WTC11 (cell line): ENCODE measurements at places on chromosomes 5 and 9. TPM values are rescaled to one million over a fixed set of nuclear protein-coding genes. Genes with fewer than 3 reads are reported as not detected.

- no peak for DNase-seq
Observed at GRCh38 chr5:119745976-119746375, 116.6 kb downstream of the FAM170A start.

GRCh38 chr9:134178768-134179551, 14.6 kb upstream of the RNU6ATAC start:
- DNase-seq: no peak

- peak; percentile 55 for DNase-seq
Observed at GRCh38 chr9:127612939-127613582, 984 bp downstream of the STXBP1 start.

The SYNPO gene
- total RNA-seq: 2.1 to 2.7 TPM (median 2.6 TPM) in 3 replicates

GRCh38 chr5:82561797-82562196, 283.6 kb upstream of the RPS23 start:
- DNase-seq: no peak

- no peak for DNase-seq
Observed at GRCh38 chr5:23825196-23825595, 317.8 kb downstream of the PRDM9 start.

The NAA35 gene
- 30.9 to 34.7 TPM (median 31.0 TPM) in 3 replicates for total RNA-seq

DNA sequence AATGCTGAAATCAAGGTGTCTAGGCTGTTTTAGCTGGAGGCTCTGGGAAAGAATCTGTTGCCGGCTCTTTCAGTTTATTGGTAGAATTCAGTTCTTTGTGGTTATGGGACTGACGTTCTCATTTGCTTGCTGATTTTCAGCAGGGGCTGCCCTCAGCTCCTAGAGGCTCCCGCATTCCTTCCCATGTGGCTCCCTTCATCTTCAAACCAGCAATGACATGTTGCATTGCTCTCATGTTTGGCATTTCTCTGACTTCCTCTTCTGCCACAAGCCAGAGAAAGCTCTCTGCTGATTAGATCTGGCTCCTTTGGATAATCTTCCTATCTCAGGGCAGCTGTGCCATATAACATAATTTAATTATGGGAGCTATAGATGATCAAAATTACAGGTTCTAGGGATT, 360.3 kb downstream of the LRRC70 start:
- no peak for DNase-seq

The OR1Q1 gene
- not detected in 3 replicates for total RNA-seq

The PCDHGA7 gene
- 1.6 to 2.8 TPM (median 2.1 TPM) in 3 replicates for total RNA-seq

DNA sequence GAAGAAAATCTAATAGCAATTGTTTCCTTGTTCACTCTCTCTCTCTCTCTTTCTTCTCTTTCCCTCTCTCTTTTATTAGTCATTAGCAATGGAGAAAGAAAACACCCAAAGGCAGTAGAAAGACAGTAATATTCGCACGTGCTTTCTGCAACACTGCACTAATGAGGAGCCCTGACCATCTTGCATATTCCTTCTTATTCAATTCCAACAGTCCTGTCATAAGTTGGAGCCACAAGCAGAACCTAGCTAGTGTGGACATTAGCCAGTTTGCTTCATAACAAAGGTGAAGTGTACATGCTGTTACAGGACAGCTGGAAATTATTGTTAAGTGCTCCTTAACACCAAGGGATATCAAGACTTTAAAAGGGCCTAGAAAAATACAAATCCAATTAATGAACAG, 63.4 kb downstream of the TRIM32 start:
- DNase-seq: no peak

GRCh38 chr9:97851446-97851883, 1.6 kb upstream of the FOXE1 start:
- DNase-seq: no peak

The PIGO gene
- 23.8 to 33.3 TPM (median 31.3 TPM) in 3 replicates for total RNA-seq

GRCh38 chr5:3381206-3381825, 214.3 kb upstream of the IRX1 start:
- DNase-seq: no peak

GRCh38 chr9:88578121-88579049, 43.4 kb downstream of the NXNL2 start:
- DNase-seq: peak; percentile 93

The GPR150 gene
- 0.09 to 0.13 TPM (median 0.11 TPM) in 3 replicates for total RNA-seq

The PCDHA3 gene
- 3.3 to 3.4 TPM (median 3.3 TPM) in 3 replicates for total RNA-seq

The GRM6 gene
- 0.05 to 0.33 TPM in 2 of 3 replicates, not detected in the other for total RNA-seq
